ENCODE measurements at places on chromosomes 3 and 15. TPM values are rescaled to one million over a fixed set of nuclear protein-coding genes. Genes with fewer than 3 reads are reported as not detected.

GRCh38 chr15:92725171-92725570, 69.6 kb upstream of the FAM174B start:
- DNase-seq, result no peak

DNA sequence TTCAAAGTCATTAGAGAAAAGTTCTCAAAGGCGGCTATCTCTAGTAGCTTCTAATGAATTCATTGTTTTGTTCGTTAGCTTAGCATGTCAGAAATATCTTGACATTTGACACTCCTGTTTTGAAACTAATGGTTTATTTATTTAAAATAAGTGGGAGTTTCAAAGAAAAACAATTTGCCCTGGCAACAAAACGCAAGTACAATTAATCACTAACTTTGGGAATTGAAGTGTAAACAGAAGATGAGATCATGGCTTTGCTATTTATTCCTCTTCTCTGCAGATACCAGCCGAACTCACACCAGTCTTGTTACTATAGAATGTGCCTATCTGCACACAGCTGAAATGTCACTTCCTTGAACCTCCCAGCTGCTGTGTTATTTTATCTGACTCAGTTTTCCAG, 27.5 kb downstream of the MASP1 start:
- no peak for DNase-seq

DNA sequence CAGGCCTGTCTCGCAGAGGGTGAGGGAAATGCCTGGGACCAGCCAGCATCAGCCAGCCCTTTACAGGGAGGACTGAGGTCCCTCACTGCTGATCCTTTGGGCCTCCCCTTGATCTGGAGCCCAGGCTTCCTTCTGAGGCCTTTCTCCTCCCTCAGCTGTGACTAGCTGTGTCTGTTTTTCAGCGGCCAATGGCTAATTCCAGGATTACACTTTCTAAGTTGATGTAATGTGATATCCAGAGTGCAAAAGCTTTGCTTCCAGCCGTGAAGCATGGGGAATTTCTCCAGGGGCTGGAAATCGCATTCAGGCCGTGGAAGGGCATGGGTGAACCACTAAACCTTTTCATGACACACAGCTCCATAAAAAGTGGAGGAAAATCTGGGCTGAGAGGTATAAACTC, 157.6 kb downstream of the SHQ1 start:
- no peak for DNase-seq

GRCh38 chr3:145518639-145519038, 642.3 kb downstream of the PLOD2 start:
- DNase-seq, result no peak

Gene ALDH1A2
- total RNA-seq, result not detected

Gene CCDC66
- total RNA-seq, result 38.7 TPM

- no peak for DNase-seq
These were observed 1.3 kb upstream of the MEF2A start for GRCh38 chr15:99564221-99565048.

Gene APOD
- 0.20 TPM for total RNA-seq

Gene EPHA3
- total RNA-seq, result not detected

Gene CCDC9B
- total RNA-seq, result 0.47 TPM

DNA sequence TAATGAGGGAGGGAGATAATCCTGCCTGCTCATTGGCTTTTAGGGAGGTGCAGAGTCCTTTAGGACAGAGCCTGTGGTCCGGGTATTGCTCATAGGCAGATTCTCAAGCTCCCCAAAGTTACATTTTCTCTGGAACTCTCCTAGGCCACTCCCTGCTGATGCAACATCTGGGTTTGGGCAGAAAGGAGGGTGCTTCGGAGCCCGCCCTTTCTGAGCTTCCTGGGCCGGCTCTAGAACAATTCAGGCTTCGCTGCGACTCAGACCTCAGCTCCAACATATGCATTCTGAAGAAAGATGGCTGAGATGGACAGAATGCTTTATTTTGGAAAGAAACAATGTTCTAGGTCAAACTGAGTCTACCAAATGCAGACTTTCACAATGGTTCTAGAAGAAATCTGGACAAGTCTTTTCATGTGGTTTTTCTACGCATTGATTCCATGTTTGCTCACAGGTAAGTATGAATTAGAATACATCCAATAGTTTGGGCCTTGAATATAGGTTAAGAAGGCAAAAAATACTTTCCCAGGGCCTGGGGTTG, at the start of gene IL20RB:
Gene IL20RB, plus strand, starts transcription at position 233 of the 538 bp plus-strand sequence. Its CDS starts 131 bp downstream, at position 364.
- DNase-seq, result no peak

Gene GOLGA6L1
- total RNA-seq, result not detected

DNA sequence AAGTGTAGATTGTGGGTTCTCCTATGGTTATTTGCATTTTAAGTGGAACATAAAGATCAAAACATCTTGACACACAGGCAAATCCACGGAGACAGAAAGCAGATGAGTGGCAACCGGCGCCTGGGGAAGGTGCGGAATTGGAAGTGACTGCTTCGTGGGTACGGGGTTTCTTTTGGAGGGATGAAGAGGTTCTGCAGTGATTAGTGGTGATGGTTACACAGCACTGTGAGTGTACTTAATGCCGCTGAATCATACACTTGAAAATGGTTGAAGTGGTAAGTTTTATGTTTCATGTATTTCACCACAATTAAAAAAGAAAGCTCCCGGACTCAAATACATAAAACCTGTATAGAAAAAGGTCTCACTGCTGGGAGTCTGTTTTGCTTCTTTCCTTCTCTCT, 18.5 kb upstream of the VPS33B start:
- no peak for DNase-seq

DNA sequence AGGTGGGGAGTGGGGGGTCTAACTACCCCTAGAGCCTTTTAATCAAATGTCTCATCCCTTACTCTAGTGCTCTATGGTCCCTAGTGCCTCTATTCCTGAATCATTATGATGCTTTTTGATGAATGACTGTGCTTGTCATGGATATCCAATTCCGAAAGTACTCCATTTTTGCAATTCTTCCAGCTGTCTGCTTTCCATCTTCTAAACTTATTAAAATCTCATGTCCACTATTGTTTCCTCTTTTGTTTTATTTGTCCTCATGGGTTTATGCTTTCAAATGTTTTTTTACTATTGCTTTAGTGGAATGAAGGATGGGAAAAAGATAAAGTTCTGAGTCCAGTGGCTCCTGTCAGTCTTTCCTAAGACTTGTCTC, 77.2 kb upstream of the KCNMB2 start:
- DNase-seq, result no peak

Gene HRG
- not detected for total RNA-seq

GRCh38 chr3:22495241-22495640, 707.9 kb upstream of the UBE2E2 start:
- DNase-seq, result no peak

Gene C3orf33
- 2.2 TPM for total RNA-seq

Gene PAQR9
- not detected for total RNA-seq

- DNase-seq, result peak; percentile 62
These were observed 3.7 kb upstream of the MYL3 start for GRCh38 chr3:46866720-46867549.

DNA sequence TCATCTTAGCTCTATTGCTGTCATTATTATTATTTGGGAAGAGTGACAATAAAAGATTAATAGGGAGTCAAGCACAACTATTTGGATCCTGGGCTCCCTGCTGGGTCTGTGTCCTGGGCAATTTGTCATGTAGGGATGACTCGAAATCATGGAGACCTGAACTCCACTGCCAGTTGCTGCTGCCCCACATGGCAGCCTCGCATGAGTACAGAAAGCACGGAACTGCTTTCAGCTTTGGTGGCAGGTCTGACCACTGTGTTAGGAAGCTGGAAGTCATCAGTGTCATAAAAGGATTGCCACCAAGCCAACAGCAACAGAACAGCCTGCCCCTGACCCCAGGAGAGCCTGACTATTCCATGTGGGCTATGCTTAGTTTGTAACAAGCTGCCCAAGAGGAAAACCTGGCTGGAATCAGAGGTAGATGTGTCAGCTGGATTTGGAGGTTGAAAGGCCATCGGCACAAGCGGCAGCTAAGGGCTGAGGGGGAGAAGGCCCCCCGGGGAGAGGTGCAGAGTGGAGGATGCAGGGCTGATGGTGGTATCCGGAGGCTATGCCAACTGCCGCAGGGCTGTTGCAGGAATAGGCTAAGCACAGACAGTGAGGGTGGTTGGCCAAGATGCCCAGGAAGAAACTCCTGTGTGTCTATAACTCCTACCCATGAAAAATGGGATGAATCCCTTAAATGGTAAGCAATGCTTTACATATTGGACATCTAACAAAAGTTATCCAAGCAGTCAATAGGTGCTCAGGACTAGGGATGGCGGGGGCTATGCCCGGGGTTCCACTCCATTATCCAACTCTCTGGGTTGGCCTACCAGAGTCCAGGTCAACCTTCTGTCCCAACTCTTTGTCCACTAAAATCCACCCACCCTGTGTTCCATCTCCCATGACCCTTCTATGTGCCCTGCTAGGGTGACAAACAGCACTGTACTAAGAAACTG, 291.6 kb downstream of the ADAMTS17 start:
- no peak for DNase-seq

GRCh38 chr15:37100966-37101215, 542 bp upstream of the MEIS2 start:
- DNase-seq, result no peak

Gene HOMER2
- 13.6 TPM for total RNA-seq

DNA sequence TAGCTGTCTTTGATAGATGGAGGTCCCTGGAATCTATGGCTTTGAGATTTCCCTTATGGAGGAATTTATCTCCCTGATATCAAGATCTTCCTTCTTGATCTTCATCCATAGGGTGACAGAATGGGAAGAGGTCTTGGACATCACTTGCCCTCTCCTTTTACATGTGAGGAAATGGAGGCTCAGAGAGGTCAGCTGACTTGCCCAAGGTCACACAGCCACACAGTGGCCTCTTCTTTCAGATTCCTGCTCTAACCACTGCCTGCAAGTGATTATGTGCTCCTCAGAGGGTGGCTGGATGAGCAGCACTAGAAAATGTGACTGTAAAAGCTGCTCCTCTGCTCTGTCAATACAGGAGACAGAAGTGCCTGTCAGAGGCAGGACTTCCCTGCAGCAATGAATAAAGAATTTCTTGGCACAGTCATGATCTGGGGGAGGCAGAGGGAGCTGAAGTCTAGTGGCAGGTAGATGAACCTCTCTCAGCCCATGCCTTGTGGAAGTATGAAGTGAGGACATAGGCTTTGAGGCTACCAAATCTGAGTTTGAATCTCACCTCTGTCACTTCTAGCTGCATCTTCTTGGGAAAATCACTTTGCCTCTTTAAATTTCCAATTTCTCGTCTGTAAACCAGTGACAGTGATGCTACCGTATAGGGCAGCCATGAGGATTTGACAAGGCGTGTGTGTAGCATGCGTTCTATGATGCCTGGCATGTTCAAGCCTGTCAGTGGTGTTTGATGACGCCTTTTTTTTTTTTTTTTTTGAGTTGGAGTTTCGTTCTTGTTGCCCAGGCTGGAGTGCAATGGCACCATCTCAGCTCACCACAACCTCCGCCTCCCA, 12.0 kb downstream of the SSUH2 start:
- no peak for DNase-seq

GRCh38 chr15:90882781-90883525, 1.4 kb upstream of the FES start:
- no peak for DNase-seq

- DNase-seq, result no peak
These were observed 290.8 kb upstream of the ZPLD1 start for GRCh38 chr3:102144063-102144462.

DNA sequence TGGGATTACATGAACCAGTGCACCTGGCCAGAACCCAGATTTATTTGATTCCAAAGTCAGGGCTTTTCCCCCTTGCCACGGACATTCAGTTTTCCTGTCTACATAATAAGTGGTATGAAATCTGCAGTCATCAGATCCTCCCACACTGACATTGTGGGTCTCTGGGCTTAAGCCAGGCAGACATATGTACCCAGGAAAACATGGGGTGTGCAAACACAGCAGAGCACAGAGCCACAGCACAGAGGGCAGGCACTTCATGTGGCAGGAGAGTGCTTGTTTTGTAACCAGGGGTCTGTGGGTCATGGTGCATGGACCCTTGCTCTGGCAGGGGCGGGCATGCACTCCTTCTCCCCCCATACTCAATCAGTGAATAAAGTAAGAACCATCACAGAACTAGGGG, 6.1 kb upstream of the ABTB1 start:
- DNase-seq, result no peak

DNA sequence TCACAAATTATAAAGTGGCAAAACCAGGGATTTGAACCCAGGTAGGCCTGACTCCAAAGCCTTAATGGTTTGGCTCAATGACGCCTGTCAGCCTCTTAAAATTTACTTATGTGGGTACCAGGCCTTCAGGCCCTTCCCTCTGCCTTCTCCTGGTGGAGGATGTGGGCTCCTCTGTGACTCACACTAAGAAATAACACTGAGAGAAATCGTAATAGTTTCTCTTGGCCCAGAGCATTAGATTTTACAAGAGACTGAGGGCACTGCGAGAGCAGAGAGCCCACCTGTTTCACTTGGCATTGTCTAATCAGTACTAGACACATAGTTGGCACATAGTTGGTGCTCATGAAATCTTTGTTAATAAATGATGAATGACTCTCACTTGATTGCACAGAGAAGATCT, 505.2 kb downstream of the SHQ1 start:
- no peak for DNase-seq

Gene CCR9
- 8.3 TPM for total RNA-seq

Gene ZIC1
- not detected for total RNA-seq

Gene SRP14
- 203 TPM for total RNA-seq

DNA sequence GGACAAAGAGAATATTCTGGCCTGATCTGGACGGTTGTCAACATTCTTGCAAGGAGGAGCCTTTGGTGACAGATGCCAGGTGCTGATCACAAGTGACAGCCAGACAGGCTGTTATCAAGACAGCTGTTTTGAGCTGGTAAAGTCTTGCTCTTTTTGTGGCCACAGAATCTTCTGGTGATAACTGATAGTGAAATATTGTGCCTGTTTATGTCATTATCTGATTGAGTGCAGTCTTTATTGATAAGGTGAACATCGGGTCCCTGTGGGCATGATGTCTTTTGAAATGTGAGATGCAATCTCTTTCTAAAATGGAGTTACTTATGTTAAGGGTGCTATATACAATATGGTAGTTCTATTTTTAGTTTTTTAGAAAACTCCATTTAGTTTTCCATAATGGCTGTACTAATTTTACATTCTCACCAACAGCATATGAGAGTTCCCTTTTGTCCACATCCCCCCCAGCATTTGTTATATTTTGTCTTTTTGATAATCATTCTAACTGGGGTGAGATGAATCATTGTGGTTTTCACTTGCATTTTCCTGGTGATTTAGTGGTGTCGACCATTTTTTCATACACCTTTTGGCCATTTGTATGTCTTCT, 10.7 kb downstream of the CEP63 start:
- no peak for DNase-seq
